ENCODE measurements at places on chromosomes 7 and 10. TPM values are rescaled to one million over a fixed set of nuclear protein-coding genes. Genes with fewer than 3 reads are reported as not detected.

LRIT1 gene
- total RNA-seq: not detected

- DNase-seq: no peak
Measured at GRCh38 chr7:152617056-152617455, 58.9 kb downstream of the XRCC2 start.

HTR5A gene
- total RNA-seq: not detected

GRCh38 chr10:106551501-106552062 is 612.9 kb downstream of the SORCS1 start:
- no peak for DNase-seq

ECHDC3 gene
- 0.47 TPM for total RNA-seq

DNA sequence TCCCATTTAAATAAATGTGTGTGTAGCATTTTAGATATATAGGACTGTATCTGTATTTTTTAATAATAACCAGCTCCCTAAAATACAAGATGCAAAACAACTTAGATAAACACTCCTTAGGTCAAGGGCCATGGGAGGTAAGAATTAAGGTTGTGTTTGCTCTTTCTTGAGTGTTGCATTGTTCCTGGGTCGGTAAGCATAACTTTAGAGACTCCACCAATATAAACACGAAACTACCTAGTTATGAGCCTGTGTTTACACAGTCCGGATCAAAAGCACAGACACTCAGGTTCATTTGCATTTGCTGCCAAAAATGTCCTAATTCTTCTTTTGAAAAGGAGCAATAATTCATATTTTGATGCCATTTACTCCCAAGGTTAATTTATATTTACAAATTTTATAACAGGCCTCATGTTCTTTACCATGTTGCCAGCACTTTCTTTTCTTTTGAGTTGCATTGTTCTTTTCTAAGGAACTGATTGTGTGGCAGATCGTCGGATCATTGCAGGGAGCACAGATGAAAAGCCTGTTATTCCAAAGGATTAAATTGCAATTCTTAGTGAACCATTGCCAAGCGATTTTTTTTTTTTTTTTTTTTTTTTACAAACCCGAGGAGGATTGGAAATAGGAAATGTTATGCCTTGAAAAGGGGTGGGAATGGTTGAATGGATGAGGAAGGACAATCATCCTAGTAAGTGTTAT is 45.8 kb upstream of the GLCCI1 start:
- no peak for DNase-seq

MGAM2 gene
- not detected for total RNA-seq
